Renal cortical epithelial cell (primary cell): ENCODE measurements at places on chromosomes 6 and 20.

DNA sequence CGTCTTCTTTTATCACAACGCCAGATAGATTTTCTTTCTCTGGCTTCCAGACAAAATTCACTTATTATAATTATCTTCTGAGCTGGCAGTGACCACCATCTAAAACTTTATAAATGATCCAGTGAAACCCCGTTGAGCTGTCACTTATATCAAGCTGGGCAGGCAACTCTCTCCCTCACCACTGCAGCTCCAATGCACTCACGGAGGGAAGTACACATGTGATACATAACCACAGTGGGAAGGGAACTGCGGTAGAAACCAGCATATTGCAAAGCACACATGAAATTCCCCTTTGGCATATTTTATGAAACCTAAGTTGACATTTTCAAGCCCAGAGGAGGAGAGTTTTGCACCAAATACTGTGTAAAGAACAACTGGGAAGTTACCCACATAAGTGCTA lies 536.9 kb downstream of the HACE1 start:
- no peak for DNase-seq

- peak; percentile 13 for DNase-seq
Observed at GRCh38 chr6:110055387-110055735, 77.2 kb downstream of the GPR6 start.

DNA sequence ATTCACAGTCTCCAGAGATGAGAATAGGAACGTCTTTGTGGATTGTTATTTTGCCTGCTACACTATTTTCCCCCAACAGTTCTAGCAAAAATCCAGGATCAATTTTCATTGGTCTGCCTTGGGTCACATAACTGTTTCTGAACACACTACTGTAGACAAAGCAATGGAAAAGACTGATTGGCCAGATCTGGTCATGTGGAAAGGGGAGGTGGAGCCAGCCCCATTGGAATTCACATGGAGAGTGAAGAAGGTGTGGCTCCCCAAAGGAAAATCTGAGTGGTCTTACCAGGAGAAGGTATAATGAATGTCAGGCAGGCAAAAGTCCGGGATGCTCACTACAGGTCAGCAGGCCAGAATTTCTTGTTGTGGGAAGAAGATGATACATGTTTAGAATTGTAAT lies 9.5 kb upstream of the TP53RK start:
- DNase-seq, result no peak

DNA sequence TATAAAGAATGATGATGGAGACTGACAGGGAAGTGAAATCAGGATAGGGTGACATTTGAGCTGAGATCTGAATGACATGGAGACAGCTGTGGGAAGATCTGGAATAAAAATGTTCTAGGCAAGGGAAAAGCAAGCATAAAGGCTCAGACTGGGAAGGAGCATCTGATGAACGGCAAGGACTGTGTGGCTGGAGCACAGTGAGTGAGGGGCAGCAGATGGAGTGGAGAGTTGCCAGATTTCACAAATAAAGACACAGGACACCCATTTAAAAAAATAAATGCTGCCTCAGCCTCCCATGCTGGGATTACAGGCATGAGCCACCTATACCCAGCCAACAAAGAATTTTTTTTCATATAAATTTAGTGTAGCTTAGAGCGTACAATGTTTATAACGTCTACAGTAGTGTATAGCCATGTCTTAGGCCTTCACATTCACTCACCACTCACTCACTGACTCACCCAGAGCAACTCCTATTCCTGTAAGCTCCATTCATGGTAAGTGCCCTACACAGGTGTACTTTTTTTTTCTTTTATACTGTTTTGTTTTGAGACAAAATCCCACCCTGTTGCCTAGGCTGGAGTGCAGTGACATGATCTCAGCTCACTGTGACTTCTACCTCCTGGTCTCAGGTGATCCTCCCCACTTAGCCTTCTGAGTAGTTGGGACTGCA lies 2.4 kb upstream of the ZBTB24 start:
- DNase-seq, result no peak

DNA sequence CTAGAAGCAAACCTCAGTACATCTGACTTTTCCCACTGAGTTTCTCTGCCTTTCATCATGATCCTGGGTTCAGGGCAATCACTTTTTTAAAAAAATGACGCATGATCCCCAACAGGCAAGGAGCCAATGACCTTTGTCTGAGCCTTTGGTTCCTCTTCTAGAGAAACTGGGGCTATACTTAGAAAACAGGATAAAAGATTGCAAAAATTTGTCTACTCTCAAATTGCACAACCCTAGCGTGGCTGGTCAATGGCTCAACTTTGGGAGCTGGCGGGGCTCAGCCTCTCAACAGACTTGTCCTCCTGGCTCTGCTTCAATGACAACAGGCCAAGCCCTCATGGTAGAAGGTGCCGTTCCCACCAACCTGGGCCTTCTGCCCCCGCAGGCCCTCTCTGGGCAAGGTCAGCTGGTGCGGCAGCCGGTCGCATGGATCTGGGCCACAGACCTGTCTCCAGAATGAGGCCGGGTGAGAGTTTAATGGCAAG lies 48.7 kb downstream of the PDYN start:
- DNase-seq, result peak; percentile 50

DNA sequence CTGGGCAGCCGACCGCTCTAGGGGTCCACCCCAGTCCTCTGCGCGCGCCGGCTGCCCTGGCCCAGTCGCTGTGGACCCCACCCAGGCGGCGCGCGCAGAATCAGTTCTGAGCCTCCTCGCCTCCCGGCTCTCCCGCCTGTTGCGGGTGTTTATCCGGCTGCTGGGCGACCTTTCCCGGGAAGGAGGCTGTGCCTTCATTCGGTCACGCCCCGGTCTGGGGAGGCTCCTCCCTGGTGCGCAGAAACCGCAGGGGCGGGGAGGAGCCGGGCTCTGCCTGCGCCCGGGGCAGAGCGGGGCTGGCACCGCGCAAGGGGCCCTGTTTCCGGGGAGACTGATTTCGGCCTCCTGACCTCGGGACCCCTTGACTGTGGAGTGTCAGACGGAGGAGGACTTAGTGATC lies 80.8 kb upstream of the EYS start:
- DNase-seq, result no peak
